ENCODE measurements at places on chromosomes 7 and 10.

- no peak for DNase-seq
These were observed 92.7 kb upstream of the GPR26 start for GRCh38 chr10:123573236-123574108.

DNA sequence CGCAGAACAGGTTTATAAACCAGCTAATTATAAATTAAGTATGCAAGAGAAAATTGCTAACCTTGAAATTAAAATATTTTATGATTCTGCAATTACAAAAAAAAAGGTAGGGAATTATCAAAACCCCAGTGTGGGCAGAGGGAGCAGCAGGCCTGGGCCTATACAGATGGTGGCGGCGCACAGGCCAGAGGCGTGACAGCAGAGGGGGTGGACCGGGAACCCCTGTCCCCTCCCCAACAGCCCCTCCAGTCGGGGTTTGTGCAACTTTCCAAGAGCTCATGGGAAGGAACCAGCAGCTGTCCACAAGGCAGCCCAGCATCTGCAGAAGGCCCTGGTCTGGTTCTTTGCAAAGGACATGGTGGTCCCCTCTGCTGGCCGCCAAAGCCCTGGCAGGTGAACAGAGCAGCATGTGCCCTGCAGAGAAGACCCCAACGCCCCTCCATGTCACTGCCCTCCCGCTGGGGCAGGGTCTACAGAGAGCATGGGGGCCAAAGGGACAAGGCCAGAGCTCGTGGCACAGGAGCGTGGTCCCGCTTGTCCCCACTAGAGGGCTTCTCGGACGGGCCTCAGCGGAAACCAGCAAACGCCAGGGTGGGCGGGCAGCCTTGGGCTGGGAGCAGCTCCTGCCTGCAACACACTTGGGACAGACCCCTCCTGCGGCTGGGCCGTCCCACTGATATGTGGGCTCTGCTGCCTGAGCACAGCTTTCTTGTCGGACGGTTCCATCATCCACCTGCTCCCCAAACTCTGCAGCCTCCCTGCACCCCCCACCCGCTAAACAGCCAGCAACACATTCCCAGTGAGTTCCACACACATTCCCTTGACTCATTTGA lies 75.1 kb downstream of the EBF3 start:
- peak; percentile 9 for DNase-seq

DNA sequence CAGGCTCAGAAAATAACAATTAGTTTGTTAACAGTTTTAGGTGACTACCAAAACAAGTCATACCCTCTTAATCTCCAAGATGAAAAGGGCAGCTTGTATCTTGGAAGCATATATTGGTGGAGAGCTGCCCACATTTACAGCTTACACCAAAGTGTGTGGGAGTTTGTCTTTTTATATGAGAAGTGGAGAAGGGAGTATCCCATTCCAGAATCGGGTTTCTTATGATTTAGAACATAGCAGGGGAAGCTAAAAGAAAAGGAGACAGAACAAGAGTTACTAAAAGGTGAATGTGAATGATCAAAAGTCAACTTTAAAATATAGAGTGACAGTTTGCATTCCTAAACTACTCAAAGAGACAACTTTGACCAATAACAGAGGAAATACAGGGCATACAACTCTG lies 338.6 kb upstream of the VWC2 start:
- DNase-seq, result no peak

GRCh38 chr7:111043561-111043960 lies 47.4 kb upstream of the LRRN3 start:
- DNase-seq, result no peak

DNA sequence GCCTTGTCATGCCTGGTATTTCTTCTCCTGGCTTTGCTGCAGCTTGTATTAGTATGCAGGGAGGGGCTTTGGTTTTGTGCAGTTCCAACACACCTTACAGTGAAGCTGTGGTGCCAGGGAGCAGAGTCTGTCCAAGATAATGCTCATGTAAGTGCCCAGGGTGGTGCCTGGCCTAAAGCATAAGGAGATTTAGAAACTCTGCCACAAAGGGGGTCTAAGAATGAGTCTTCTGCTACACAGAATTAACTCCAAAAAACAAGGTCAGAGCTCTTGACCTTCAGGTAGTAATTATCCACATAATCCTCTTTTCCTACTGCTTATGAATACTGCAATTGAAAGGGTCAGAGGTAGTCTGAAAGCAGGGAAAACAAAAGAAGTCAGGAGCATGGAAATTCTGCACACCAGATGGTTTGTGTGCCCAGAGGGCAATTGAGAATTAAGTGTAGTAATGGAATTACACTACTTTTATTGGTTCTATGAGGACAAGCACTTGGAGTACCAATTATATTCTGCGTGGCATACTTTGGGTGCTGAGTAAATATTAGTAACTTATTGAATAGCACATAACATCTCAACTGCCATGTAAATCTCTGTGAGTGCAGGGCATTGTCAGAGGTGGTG lies 121.5 kb downstream of the KAT6B start:
- no peak for DNase-seq

DNA sequence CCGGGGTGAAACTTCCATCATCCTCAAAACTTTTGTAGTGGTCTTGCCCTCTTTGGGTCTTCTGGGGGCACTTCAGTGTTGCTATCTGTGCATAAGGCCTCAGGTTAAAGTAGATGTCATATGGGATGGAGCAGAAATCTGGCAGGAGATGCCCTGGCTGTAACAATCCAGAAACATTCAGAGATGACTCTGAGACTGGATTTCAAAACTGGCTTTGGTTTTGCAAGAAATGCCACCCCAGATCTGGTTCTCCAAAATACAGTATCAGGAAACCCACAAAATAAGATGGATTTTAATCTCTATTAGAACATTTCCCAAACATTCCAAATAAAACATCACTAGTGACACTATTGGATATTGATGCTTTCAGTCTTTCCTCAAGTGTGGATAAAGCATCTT lies 191.5 kb downstream of the REEP3 start:
- no peak for DNase-seq
